ENCODE measurements at places on chromosomes 1 and 21. TPM values are rescaled to one million over a fixed set of nuclear protein-coding genes. Genes with fewer than 3 reads are reported as not detected.

Gene SPATA46
- not detected for total RNA-seq

Gene RBM11
- total RNA-seq, result 1.2 TPM

Gene VSIG8
- total RNA-seq, result not detected

Gene TMEM125
- 0.41 TPM for total RNA-seq

Measured in left cardiac atrium (tissue), 4 donors.